Activated CD4-positive, alpha-beta T cell treated with anti-CD3 and anti-CD28 coated beads, Interleukin-2, amount 10 ng/mL, durations not matched to agents 24 days and 14 days (primary cell): ENCODE measurements at places on chromosomes 1 and 21.

- no peak for DNase-seq
Observed at GRCh38 chr1:67850611-67851075, 17.4 kb upstream of the GNG12 start.

GRCh38 chr1:232474826-232475225, 155.1 kb downstream of the SIPA1L2 start:
- DNase-seq = no peak

DNA sequence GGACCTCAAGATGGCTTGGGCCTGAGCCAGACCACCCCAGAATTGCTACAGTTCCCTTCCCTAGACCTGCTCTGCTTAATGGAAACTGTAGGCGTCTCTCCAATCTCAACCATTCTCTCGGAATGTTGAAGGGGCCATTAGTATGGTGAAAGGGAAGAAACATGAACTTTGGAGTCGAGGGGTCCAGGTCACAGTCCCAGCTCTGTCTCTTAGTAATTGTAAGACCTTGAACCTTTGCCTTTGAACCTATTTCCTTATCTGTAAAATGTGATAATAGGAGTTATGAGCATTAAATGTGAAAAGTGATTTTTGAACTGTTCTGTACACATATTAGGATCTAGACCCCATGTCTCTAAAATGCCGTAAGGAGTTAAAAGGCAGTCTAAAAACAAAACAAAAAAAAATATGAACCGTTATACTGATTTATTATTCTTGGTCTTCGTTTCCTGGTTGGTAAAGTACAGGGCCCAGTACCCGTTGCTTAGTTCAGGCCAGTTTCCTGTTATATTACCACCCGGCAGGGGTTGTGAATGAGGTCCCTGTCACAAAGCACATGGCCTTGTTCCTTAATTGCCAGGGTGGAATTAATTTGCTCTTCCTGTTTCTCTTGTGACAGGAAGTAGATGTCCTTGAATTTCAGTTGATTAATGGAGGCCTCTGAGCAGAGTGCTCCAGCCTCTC, 42.3 kb downstream of the TCEANC2 start:
- no peak for DNase-seq

DNA sequence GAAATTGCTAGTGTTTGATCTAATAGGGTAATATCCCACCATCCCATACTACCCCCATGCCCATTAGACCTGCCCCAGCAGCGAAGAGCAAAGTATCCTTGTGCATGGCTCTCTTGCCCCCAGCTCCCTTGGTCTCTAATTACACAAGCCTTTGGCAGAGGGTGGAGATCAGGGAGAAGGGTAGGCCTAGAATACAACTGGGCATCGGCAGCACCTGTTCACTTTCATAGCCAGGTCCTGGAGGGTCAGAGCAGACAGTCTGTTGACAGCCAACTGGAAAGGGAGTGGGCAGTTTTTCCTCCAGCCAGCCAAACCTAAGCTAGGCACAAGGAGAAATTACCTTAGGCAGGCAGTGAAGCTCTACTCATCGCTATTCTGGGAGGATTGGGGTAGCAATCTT, 2.7 kb upstream of the PIGC start:
- no peak for DNase-seq

DNA sequence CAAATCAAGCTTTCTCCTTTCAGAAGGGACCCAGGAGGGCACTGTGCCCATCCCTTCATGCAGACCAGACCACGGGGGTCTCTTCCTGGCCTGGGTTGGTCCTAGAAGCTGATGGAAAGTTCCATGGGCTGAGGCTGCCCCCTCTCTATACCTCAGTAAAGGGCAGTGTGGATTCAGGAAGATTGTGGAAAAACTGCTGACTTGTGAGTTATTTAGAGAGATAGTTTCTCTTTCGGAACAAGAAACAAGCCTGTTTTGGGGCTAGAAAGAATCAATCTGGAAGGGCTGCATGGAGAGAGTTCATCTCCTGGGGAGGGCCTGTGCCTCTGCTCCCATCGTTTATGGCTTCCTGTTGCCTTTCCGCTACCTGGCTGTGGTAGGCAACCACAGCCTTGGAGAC, 803 bp downstream of the CHIT1 start:
- no peak for DNase-seq

DNA sequence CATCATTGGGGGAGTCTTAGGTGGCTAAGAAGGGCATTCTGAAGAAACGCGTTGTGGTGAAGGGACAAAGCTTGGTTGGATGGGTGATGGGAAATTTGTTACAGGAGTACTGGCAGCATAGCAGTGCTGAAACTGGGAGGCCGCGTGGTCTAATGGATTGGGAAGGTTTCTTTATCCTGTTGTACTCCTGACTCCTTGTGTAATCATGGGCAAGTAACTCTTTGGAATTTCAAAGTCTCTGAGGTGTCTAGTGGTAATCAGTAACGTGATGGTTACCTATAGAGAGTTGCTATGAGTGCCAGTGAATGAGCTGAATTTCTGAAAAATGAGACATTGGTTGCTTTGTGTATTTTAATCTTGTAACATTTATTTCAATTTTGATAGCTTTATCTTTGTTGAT, 18.5 kb downstream of the DONSON start:
- DNase-seq = no peak

DNA sequence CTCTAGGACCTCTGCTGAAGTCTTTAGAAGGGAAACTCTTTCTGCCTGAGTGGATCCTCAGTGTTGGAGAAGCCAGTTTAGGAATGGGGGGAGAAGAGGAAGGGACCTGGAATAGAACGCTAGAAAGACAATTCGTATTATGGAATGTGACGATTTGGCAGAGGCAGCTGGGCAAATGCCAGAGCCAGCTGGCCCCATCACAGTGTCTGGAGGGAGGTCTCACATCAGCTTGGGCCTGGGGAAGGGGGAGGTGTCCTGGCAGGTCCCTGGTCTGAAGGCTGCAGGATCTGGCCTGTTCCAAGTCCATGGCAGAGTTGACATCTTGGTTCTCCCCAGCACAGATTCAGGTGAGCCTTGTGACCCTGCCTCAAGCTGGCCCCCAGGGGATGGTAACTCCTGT, 11.3 kb downstream of the TMCC2 start:
- DNase-seq = no peak

DNA sequence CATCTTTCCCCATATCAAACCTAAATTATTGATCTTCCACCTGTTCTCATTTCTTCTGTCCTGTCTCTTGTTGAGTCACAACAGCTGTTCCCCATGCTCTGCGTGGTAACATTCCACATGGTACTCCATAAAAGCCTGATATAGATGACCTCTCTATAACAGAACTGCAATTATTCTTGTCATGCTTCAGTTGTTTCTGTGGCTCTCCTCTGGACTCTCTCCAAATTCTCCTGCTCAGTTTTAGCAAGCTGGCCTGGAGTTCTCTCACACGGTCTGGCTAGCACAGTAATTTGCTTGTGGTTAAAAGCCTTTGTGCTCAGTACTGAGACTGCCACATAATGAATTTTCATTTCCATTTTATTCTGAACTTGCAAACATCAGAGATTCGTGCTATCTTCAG, 10.6 kb upstream of the LRRC39 start:
- no peak for DNase-seq

DNA sequence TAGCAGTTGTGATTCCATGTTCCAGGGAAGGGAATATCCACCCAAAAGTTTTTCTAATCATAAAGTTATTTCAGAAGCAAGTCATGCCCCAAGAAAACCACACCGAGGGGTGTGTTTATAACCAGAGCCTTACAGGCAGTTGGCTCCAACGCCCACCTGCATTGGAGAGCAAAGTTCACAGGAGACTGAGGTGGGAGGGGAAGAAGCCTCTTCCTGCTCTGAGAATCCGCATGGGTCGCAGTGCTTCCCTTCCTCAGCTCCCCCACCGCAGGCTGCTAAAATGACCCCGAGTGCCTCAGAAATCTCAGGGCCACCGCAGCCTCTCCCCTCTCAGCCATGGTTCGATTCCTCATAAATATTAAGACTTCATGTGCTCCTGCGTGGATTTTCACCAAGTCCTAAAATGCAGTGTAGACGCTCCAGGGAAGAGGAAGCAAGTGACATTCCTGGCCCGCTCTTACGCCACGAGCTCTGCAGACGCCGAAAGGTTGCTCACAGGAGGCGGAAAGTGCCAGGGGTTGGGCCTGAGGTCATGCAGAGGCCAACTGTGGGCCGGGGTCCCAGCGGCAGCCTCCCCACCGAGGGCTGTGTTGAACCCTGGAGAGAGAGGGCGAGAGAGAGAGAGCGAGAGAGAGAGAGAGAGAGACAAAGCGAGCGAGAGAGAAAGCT, 13.4 kb upstream of the SPSB1 start:
- no peak for DNase-seq

- DNase-seq = no peak
Observed at GRCh38 chr1:1545946-1546737, 5.7 kb upstream of the TMEM240 start.

- no peak for DNase-seq
Observed at GRCh38 chr1:54317084-54317483, 89.1 kb downstream of the SSBP3 start.

DNA sequence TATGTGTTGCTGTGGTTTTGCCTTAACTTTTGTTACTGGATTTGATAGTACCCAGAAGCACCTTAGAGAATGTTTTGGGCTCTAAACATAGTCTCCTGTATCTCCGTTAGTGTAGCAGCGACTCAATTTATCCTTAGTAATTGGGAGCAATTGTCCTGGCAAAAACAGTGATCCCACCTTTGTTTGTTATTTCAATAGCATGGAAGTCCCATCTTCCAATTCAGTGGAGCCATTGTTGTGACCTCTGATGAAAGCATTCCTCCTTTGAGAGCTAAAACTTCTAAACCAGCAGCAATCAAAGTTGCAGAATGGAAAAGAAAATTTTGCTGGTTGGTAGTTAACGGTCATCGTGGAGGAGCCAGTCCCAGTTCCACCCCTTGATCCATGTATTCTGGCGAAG, 34.7 kb downstream of the RTCA start:
- DNase-seq = no peak

DNA sequence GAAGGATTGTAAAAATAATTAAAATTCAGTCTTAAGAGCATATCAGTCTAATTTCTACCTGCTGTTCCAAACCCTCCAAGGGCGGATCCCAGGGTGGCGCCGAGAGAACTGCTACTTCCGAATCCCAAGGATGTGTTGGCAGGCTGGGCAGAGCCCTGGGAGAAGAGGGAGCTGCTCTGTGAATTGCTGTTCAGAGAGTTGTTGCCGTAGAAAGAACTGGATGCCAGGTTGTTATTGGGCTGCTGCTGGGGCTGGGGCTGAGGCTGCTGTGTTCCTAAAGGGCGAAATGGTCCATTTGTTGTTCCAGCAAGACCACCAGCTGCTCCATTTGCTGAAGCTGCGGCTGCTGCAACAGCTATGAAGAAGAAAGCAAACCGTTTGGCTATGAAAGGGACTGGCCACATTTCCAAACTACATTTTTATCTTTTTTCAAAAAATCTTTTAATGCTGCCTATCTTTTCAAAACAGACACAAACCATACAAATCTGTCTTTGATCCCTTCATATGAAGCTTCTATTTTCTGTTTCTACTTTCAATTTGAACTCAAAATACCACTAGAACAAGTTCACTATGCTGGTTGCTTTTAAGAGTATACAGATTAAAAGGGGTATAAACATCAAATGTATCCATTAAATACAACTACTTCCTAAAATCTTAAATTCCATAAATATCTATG, 57.5 kb upstream of the SDC3 start:
- DNase-seq = no peak

GRCh38 chr1:31374511-31375196, 1.8 kb upstream of the FABP3 start:
- DNase-seq = no peak

GRCh38 chr1:17529381-17529780, 10.1 kb upstream of the ARHGEF10L start:
- no peak for DNase-seq

- DNase-seq = no peak
Observed at GRCh38 chr1:225766967-225767633, 10.5 kb upstream of the SRP9 start.

GRCh38 chr1:167515893-167516321, 2.4 kb downstream of the CD247 start:
- DNase-seq = peak; percentile 70

GRCh38 chr1:101453844-101454243, 217.0 kb downstream of the S1PR1 start:
- DNase-seq = peak; percentile 57

- DNase-seq = no peak
Observed at GRCh38 chr1:200310824-200311223, 99.0 kb downstream of the ZNF281 start.

GRCh38 chr1:188949701-188950100, 1528.0 kb downstream of the BRINP3 start:
- DNase-seq = no peak

DNA sequence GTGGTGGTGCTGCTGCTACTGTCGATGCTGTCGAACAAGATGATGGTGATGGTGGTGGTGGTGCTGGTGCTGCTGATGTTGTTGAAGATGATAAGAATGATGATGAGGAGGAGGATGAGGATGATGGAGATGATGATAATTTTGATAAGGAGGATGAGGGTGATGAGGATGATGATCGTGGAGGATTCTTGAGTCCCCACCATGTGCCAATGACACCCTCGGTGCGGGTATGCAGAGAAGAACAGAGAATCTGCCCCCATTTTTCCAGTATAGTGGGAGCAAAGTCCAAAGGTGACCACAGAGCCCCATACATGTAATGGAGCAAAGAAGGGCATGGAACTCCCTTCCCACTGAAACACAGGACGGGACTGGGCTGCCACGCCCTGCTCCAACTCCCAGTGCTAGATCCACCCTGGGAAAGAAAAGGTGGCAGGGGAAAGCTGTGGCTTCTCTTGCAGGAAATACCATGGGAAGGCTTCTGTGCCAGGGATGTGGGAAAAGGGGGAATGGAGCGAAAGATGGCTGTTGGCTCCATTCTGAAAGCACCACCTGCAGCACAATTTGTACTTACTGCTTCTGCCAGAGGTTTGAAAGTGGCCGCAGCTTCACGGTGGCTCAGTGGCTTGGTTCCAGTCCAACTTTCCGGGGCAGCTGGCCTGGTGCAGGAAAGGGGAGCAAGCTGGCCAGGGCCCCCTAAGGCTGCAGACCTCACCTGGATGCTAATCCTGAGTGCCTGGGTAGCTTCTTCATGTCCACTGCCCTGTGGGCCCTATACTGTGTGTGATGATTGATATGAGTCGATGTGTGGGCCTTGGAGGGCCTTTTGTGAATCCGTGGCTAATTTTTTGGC, 387.2 kb upstream of the VAMP3 start:
- DNase-seq = no peak
